ENCODE measurements at places on chromosomes 4 and X.

DNA sequence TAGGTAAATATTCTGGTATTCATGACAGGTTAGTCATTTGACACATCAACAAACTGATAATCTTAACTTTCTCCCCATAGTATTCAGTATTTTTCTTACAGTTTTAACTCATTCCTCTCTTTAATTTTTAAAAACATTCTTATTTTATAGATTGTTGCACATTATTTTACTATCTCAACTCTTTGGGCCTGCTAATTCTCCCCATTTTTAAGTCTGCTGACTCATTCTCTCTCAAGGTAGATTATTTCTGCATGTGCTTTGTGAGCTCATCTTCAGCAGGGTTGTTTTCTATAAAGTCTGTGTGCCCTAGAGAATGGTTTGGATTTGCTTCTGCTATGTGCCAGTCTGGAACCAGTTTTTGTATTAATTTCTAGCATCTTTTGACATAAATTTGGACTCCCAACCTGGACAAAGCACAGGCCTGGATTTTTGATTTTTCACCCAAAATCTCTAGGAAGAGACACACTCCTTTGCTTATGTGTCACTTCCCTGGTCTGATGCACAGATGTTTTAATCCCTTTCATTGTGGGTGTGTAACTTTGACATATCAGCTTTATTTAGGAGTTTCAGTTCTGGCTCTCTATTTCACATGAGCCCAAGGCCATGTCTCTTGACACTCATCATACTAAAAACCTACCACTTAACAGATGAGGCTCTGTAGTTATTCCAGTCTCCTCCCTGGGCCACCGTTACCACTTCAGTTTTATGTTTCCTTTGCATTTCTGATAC lies 194.3 kb upstream of the PGRMC2 start:
- DNase-seq: no peak

DNA sequence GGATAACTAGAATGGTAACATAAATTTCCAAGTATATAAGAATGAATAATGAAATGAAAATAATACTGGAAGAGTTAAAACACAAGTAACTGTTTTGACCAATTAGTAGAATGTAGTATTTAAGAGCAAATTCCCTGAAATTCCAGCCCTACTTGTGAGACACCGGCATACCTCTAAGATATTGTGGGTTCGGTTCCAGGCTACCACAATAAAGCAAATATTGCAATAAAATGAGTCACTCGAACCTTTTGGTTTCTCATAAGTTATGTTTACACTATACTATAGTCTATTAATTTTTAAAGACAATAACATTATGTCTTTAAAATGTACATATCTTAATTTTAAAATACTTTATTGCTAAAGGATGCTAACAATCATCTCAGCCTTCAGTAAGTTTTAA lies 15.2 kb upstream of the IQCM start:
- no peak for DNase-seq

GRCh38 chr4:104494185-104494584 lies 509 bp downstream of the CXXC4 start:
- no peak for DNase-seq

DNA sequence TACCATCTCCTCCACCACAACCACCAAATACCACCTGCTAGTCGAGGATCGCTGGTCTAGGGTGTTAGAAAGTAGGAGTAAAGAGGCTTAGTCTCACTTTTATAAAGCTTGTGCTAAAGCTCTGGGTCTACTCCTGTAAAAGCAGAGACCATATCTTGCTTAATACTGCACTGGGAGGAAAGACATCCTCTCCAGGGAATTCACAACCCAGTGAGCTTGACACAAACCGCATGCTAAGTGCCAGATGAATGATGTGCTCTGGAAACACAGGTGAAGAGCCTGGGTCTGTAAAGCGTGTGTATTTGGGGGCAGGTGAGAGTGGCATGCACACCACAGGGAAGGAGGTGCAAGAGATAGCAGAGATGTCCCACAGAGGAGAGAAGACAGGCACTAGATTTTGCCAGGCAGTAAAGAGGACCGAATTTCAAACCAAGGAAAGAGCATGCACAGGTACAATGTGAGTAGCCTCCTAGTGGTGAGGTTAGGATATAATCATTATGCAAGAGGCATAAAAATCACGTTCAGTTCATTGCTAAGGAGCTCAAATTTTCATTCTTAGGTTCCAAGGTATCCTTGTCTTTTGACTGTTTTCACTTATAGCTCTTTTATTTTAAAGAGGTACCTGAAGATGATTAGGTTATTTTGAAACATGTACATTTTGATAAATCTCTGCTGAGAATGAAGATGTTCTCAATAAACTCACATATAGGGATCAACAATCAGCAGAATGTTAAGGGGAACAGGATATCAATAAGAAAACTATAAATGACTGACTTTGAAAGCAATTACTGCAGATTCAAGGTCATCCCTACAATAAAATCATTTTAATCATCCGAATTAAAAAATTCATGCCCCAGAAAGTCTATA lies 20.7 kb downstream of the TAPT1 start:
- peak; percentile 41 for DNase-seq

GRCh38 chrX:644304-645281 lies 14.0 kb downstream of the SHOX start:
- no peak for DNase-seq

- DNase-seq: no peak
Measured at GRCh38 chr4:83019794-83020494, 9.3 kb upstream of the LIN54 start.

DNA sequence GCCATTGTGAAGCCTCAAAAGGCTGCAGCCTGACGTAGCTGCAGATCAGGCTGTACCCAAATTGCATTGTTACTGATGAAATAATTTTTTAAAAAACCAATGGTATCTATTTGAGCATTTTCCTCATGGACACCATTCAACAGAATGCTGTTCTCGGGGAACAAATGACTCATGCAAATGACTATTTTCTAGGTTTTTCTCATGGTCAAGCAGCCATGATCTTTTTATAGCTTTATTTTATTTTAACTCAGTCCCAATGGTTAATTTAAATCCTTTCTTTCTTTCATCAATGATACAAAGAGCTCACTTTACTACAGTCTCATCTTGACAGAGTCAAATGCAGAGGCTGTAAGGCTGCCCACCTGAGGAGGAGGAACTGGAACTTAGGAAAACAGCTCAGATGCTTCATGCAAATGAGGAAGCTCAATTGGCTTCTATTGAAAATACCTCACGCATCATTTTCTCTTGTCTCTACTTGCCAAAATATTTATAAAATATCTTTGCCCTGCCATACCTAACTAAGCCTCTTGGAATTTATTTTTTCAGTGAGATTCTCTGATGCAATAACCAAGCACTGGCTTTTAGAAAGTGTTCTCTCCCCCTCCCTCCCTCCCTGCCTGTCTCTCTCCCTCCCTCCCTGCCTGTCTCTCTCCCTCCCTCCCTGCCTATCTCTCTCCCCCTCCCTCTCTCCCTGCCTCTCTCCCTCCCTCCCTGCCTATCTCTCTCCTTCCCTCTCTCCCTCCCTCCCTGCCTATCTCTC lies 81.0 kb downstream of the SORBS2 start:
- peak; percentile 62 for DNase-seq

- peak; percentile 38 for DNase-seq
Measured at GRCh38 chr4:184649971-184650855, 675 bp downstream of the PRIMPOL start.

- no peak for DNase-seq
Measured at GRCh38 chr4:41409594-41409895, 128.4 kb upstream of the LIMCH1 start.

DNA sequence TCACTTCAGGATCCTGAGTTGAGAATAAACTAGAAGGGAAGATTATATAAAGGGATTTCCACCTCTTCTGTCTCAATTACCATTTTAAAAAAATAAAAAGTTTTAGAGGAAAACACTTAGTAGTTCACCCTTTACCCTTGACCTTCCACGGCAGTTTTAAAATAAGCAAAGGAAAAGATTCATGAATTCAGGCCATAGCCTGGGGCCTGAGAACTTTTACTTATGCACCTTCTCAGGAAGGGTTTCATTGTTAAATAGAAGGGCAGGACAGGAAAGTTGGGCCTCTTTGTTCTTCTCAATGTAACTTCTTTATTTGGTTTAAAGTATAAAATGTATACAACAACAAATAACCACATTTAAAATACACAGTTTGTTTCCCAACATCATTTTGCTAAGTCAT lies 54.9 kb downstream of the PKD2 start:
- no peak for DNase-seq

DNA sequence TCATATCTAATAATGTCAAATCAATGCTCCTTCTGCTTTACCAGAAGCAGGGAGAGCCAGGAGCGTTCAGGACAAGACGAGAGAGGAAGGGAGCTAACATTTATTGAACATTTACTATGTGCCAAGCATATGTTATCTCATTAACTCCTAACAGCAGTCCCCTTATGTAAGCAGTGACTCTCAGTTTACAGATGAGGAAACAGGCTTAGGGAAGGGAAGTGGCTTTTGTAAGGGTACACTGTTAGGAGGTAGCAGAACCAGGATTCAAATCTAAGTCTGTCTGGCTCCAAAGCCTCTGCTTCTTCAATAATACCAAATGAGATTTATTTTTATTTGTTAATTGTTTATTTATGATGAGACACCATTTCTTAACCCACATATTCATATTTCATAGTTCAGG lies 2.6 kb upstream of the STARD8 start:
- no peak for DNase-seq

GRCh38 chr4:27759611-27760575 lies 899.3 kb downstream of the STIM2 start:
- DNase-seq: no peak

DNA sequence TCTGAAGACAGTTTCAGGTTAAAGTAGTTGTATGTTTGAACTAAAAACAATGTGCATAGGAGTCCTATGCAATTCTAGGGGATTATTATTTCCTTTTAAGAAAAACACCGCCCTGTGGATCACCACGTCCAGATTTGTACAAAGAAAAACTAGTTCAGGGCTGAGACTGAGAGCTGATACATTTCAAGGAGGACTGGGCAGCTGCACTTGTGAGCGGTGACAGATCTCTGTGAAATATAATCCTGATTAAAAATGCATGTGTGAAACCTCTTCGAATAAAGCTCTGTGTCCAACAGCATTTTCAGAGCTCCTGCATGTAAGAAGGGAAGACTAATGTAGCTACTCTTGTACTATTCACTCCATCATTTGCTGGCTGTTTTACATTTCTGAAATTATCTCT lies 365.8 kb upstream of the PITX2 start:
- no peak for DNase-seq
